ENCODE measurements at places on chromosomes 16 and 17.

GRCh38 chr17:29570521-29570920 lies 2.0 kb downstream of the TP53I13 start:
- no peak for DNase-seq

DNA sequence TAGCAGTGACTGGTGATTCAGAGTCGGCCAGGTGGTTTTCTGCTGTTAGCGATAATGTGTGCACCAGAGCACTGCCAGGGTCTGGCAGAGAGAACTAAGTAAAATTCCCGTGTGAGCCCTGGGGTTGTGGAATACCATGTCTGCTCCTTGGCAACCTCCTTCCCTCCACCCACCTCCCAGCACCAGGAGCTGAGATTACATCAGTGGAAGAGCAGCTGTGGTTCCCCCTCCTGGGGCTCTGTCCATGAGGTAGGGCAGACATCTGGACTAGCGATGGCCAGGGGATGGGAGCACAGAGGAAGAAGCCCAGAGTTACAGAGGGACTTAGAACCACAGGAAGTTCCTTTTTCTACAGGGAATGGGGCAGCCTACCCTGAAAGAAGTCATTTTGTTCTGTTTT lies 15.8 kb downstream of the CLEC10A start:
- DNase-seq, result no peak

GRCh38 chr17:81045590-81046095 lies 10.7 kb downstream of the BAIAP2 start:
- no peak for DNase-seq

- no peak for DNase-seq
Measured at GRCh38 chr16:30574678-30575077, 3.2 kb upstream of the ZNF688 start.

- DNase-seq, result no peak
Measured at GRCh38 chr17:69478916-69479315, 64.4 kb downstream of the MAP2K6 start.

GRCh38 chr17:50883850-50884438 lies 17.8 kb upstream of the TOB1 start:
- no peak for DNase-seq

- DNase-seq, result no peak
Measured at GRCh38 chr17:68248891-68249290, 1.0 kb downstream of the AMZ2 start.

DNA sequence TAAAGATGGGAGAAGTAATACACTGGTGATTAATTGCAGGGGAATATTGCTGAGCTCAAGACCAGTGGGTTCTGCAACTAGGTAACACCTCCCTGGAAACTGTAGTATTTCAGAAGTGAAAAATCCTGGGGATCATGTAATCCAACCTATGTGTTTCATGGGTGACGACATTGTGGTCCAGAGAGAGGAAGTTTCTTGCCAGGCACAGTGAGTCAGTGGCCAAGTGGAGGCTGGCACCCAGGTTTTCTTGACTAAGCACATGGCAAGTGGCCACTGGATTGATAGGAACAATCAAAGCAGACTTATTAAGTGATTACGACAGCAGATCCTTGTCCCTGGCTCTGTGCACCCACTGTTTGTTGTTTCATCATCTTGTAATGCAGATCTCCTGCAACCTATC lies 14.6 kb upstream of the CIITA start:
- no peak for DNase-seq

DNA sequence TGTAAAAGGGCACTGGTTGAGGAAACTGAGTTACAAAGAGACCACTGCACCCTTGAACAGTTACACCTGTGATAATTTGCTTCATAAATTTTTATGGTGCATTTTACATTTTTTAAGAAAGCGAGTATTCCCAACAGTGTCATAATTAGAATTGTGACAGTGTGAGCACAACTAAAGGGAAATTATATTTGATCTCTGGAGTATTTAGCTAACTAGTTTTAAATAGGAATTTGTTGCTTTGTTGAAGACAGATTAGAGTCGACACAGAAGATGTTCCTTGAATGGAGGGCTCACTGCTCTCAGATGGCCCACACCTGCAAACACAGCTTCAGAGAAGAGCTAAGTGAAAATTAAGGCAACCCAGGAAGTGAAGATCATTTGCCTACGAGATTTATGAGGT lies 555.0 kb upstream of the GOT2 start:
- no peak for DNase-seq

DNA sequence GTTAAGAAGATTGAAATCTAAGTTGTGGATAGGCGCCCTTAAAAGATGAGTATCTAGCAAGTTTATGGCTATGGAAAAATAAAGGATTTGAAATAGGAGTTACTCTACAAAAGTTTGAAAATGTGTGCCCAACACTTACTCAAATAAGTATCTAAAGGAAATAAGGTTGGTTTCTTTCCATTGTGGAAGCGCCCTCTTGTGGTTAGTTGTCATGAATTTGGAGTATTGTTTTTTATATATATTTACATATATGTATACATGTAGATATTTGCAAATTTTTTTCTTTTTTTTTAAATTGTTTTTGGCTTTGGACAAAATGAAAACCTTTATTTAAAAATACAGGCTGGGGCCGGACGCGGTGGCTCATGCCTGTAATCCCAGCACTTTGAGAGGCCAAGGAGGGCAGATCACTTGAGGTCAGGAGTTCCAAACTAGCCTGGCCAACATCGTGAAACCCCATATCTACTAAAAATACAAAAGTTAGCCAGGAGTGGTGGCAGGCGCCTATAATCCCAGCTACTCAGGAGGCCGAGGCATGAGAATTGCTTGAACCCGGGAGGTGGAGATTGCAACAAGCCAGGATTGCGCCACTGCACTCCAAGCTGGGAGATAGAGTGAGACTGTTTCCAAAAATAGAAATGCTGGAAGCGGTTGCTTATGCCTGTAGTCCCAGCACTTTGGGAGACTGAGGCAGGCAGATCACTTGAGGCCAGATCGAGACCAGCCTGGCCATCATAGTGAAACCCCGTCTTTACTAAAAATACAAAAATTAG lies 24.0 kb upstream of the VPS4A start:
- DNase-seq, result peak; percentile 3

GRCh38 chr17:28744972-28745785 lies 1.4 kb downstream of the TRAF4 start:
- DNase-seq, result peak; percentile 30

DNA sequence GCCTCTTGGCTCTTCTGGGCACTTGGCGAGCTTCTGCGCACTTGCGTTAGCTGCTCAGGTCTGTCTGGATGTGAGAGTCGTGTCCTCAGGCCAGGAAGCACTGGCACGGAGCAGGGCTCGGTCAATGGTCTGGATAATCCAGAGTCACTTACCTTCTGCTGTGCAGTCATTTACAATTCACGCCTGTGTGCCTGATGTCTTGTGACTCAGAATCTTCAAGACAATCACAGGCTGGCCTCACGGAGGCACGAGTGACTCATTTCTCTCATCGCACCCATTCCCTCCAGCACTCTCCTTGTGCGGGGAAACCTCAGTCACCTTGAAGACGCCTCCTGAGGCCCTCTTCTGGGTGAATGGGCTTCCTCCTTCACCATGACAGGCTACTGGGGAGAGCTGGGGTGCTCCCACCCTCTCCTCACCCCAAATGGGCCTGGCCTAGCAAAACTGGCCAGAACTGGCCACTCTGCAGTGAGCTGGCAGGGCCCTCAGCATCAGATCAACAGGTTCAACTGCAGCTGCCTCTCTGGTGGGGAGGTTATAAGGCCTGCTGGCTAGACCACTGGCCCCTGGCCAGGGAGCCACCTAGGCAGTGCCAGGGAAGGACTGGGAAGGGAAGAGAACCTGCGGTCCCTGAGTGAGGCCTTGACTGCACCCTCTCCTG lies 1.9 kb upstream of the CAPN15 start:
- DNase-seq, result no peak

- DNase-seq, result no peak
Measured at GRCh38 chr16:89103156-89103555, 9.5 kb downstream of the ACSF3 start.

DNA sequence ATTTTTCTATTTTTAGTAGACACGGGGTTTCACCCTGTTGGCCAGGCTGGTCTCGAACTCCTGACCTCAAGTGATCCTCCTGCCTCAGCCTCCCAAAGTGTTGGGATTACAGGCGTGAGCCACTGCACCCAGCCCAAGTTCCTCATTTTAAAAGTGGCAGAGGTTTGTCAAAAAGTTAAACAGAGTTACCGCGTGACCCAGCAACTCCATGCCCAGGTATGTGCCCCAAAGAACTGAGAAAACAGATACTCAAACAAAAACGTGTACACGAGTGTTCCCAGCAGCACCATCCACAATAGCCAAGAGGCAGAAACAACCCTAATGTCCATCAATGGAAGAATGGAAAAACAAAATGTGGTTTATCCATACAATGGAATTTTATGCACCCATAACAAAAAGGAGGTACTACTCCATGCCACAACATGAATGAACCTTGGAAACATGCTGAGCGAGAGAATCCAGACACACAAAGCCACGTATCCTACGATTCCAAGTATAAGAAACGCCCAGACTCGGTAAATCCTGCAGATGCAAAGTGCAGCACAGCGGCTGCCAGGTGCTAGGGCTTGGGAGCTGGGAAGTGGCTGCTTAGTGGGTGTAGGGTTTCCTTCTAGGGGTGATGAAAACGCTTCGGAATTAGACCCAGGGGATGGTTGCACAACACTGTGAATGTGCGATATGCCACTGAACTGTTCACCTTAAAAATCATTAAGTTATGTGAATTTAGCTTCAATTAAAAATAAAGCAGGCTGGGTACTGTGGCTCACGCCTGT lies 24.8 kb downstream of the ADCY9 start:
- DNase-seq, result no peak

GRCh38 chr17:78242024-78242742 lies 10.8 kb downstream of the TMEM235 start:
- no peak for DNase-seq

- no peak for DNase-seq
Measured at GRCh38 chr16:83914091-83914710, 15.3 kb downstream of the MLYCD start.

GRCh38 chr16:27374804-27375425 lies 27.1 kb upstream of the IL21R start:
- peak; percentile 14 for DNase-seq

DNA sequence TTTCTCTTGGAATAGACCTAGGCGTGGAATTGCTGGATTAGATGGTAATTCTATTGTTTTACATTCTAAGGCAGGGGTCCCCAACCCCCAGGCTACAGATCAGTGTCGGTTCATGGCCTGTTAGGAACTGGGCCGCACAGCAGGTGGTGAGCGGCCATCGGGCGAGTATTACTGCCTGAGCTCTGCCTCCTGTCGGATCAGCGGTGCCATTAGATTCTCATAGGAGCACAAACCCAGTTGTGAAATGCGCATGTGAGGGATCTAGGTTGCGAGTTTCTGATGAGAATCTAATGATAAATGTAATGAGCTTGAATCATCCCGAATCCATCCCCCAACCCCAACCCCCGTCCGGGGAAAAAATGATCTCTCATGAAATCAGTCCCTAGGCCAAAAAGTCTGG lies 23.0 kb downstream of the NLRC5 start:
- DNase-seq, result no peak

GRCh38 chr17:70022175-70022574 lies 52.9 kb upstream of the KCNJ16 start:
- DNase-seq, result no peak

DNA sequence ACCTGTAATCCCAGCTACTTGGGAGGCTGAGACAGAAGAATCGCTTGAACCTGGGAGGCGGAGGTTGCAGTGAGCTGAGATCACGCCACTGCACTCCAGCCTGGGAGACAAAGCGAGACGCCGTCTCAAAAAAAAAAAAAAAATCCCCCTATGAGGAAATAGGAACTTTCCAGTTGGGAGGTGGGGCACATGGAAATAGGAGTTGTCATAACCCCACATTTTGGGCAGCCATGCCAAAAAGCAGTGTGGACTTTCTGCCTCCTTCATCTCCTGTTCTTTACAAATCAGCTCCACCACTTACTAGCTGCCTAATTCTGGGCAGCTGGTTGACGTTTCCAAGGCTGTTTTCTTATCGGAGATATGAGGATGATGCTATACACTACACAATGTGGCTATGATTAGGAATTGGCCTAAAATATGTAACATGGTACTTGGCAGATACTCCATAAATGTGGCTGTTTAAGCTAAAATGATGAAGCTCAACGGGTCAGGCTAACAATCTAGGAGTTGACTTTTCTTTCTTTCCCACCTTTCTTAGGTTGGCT lies 21.5 kb upstream of the CCL5 start:
- no peak for DNase-seq

Data from NCI-H2227 treated with DMSO at 0.1 percent for 48 hours (cell line).